ENCODE measurements at places on chromosomes 7 and 10.

- DNase-seq: no peak
Observed at GRCh38 chr10:44186150-44186549, 198.7 kb downstream of the CXCL12 start.

- no peak for DNase-seq
Observed at GRCh38 chr7:101817471-101818286, at the start of gene CUX1. Gene CUX1, plus strand, starts transcription at chr7:101817626. Its CDS starts 14 bp downstream, at chr7:101817640.

DNA sequence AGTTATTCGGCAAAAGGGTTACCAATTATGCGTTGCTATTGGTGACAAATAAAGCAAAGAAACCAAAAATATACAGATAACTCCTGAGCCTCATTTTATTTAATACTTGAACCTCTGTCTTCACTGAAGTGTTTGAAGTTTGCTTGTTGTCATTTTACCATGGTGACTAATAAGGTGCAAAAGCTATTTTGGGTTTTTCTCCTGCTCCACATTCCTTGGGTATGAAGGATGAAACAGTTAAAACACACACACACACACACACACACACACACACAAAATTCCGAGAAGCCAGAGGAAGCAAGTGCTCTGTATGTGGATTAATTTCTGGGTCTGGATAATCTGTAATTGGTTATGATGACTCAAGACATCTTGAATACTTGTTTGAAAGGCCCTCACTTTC is 246.5 kb downstream of the COBL start:
- DNase-seq: no peak

DNA sequence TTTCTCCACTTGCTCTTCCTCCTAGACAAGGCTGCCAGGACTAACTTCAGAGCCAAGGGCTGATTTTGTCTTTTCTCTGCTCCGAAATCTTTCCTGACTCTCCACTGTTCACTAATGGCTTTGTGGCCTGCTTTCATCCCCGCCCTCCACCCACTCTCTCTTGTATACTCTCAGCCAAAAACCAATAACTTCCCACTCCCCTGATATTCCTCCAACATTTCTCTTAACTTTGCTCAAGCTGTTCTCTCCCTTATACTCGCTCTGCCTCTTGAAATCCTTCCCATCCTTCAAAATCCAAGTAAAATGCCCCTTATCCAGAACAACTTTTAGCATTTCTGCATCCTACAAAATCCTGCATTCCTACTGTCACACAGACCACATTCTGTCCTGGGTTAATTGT is 214.8 kb downstream of the PHTF2 start:
- DNase-seq: no peak

GRCh38 chr7:18202315-18203045 is 174.8 kb upstream of the PRPS1L1 start:
- DNase-seq: no peak

DNA sequence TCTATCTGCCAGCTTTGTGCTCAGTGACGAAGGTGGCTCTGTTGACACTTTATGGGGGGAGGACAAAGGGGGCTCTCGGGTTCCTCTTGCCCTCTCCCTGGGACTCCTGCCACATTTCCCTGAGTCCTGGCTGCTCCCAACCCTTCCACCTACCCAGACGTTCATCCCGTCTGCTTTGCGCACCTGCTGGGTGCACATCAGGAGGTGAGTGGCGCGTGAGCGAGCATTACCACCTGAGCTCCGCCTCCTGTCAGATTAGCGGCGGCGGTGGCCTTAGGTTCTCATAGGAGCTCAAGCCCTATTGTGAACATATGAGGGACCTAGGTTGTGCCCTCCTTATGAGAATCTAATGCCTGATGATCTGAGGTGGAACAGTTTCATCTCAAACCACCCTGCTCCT is 137.2 kb downstream of the DYNC2I1 start:
- DNase-seq: no peak

- DNase-seq: no peak
Observed at GRCh38 chr7:34837801-34838201, 179.8 kb downstream of the NPSR1 start.

DNA sequence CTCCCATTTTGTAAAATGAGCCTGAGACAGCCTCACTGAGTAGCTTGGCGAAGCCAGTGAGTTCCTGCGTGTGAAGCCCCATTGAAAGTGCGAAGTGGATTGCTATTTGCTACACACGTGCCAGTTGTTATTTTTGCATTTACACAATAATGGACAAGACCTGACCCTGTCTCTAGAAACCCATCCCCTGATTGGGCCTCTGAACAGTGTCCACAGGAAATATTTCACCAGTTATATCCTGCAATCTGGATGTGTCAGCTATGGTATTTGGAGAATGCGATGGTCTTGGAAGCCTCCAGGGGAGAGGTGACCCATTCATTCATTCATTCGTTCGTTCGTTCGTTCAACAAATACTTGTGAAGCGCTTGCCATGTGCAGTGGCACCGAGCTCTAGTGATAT is 37.1 kb downstream of the COL13A1 start:
- DNase-seq: no peak

DNA sequence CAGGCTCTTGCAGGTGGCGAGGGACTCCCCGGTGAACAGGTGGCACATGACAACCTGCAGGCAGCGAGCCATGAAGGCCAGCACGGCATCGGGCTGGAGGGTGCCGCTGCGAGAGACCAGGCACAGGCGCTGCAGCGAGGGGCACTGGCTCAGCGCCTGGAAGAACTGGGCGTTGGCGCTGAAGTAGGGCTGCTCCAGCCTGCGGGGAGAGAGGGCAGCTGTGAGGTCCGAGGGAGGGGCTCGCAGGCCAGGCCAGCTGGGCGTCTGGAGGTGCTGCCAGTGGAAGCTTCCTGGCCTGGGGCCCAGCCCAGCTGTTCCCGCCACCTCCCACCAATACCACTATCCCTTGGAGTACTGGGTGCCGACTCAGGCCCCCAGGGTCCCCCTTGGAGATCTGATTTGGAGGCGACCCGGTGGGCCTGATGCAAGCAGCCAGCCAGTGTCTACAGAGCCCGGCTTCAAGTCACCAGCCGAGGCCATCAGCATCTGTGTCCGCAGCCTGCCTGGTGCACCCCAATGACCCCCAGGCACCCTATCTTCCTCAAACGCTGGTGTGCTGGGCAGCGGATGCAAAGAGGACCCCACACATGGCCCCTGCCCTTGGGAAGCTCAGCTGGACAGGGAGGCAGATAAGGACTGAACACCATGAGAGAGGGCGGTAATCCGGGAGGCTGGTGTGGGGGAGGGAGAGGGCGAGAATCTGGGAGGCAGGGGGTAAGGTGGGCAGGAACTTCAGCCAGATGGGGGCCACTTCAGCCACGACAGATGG is 67.8 kb upstream of the TNRC18 start:
- no peak for DNase-seq

DNA sequence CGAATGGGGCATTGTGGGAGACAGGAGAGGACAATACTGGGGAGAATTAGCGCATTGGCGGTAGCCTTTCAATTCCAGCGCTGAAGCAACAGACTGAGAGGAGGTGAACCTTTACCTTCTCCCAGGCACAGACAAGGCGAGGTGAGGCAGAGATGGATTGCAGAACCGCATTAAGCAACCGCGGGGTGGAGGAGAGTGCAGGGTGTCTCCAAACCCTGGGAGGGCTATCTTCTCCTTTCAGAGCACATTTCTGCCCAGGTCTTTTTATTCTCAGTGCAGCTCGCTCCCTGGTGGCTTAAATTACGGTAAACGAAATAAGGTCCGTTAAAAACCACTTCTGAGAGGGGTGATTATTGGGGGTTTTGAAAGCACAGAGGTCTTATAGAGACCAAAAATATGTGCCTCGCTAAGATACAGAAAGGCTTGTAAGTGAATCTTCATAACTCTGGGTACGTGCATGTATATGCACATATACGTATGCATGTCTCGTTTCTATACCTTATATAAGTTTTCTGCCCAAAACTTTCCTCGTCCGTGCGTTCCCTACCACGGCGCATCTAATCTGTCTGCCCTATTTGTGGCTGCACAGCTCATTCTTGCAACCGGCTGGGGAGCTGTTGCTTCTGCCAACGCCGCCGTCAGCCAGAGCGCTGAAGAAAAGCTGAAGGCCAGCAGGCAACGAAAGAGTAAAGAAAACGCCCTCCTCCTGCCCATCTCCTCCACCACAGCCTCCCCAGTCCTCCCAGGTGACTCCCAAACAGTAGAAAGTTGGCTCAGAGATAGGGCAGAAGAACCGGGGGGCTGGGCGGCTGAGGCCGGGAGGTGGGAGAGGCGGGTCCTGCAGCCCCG is 895 bp upstream of the ZNF804B start:
- no peak for DNase-seq

DNA sequence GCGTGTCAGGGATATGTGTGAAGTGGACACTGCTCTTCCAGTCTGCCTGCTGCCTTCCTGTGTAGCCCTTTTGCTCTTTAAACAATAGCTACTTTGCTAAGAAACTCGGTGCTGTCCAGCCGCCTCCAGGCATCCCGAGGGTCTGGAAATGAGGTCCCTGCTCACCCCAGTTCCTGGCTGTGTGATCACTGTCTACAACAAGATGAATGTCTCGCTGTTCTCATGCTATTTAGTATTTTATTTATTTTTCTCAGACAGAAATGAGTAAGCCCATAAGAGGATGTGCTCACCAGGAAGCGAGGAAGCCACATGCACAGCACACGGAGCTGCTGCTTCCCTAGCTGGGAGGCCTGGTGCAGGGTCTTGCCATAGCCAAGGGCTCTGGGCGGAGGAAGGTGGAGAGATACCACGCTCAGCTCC is 167.0 kb upstream of the PITRM1 start:
- DNase-seq: no peak

DNA sequence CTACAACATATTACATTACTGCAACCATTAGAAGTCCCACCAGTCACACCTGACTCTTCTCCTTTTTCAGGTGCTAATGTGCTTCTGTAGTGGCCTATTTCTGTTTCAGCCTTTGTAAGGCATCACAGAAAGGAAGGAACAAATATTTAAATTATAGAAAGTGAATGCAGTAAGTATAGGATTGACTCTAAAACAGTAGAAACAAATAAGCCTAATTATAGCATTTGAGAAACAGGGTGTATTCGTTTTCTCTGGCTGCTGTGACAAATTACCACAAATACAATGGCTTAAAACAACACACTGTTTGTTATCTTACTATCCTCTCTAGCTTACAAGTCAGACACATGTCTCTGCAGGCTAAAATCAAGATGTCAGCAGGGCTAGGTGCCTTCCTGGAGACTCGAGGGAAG is 69.4 kb downstream of the CCSER2 start:
- DNase-seq: no peak

- no peak for DNase-seq
Observed at GRCh38 chr7:47905076-47905920, 43.0 kb downstream of the PKD1L1 start.

DNA sequence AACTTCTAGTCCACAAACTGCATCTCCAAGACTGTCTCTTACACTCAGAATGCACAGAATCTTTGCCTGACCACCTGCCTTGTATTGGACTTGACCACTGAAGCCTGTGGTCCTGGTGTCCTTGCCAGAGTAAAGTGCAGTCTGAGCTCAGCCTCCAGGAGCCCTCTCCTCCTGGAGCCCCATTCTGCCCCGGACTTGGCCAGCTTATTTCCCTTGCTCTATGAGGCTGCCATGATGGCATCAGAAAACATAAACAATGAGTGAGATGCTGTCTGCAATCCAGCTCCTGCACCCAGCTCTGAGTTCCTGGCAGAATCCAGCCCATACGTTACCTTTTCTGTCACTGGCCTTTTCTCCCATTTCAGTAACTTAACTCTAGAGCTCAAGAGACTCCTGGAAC is 494.6 kb downstream of the PLXNA4 start:
- DNase-seq: no peak

DNA sequence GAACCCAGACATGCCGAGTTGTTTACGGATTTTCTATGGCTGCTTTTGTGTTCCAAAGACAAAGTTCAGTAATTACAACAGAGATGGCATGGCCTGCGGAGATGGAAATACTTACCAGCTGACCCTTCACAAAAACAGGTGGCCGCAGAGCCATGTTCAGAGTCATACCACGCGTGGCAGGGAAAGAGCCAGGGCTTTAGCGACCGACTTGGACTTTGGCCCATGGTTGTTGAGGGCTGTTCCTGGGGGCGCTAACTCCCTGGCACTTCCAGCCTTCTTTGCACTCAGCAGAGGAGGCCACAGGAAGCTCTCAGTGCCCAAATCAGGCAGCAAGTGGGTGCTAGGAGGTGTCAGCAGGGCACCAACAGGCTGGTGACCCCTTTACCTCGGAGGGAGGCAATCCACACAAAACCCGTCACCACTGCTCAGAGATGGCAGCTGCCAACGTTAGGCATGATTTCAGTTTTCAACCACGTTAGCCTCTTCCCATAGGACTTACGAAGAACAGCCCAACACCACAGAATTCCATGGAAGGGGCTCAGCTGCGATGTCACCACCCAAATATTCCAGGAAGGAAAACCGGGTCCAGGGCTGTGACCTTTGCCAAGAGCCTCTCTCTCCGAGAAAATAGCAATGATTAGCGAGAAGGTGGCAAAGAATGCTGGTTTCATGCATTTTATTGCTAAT is 21.4 kb upstream of the CNPY1 start:
- no peak for DNase-seq

DNA sequence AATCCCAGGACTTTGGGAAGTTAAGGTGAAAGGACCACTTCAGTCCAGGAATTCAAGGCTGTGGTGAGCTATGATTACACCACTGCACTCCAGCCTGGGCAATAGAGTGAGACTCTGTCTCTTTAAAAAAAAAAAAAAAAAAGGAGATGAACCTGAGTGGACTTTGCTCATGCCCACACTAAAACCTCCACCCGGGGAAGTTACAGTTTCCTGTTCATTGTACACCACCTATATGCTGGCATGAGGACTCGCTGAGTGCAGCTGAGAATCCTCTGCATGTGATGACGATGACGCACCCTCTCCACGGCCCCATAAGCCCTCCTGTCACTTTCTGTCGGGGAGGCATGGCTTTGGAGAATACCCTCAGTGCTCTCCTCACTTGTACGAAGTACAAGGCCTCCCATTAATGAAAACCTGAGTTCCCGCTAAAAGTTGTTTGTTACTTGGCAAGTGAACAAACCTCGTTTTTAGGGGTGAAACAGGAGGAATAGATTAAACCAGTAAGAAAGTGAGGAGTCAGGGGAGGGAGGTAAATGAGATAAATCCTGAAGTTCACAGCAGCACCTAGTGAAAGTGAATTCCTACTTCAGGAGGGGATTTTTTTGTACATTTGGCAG is 15.9 kb downstream of the TMEM176B start:
- DNase-seq: no peak

DNA sequence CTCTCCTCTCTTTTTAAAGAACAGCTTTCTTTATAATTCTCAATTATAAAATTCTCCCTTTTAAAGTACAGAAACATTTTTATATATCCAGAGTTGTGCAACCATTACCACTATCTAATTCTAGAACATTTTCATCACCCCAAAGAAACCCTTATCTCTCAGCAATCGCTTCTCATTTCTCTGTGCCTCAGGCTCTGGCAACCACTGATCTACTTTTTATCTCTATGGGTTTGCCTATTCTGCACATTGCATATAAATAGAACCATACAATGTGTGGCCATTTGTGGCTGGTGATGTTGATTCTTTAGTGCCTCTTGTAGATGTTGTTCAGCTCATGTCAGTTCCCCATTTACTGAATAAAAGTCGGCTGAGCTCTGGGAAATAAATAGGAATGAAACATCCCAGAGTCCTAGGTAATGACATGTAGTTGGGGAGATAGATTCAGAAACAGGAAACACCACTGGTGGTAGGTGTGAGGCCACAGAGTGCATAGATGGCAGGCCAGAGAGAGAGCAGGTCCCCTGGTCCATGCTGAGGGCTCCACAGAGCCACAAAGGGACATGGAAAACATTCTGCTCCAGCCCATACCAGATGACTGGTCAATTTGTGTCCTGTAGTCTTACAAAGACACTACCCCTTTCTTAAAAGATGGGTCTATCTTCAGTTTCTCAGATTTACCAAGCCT is 126.5 kb downstream of the PLPP4 start:
- DNase-seq: no peak
